ENCODE measurements at places on chromosomes 12 and 14.

DNA sequence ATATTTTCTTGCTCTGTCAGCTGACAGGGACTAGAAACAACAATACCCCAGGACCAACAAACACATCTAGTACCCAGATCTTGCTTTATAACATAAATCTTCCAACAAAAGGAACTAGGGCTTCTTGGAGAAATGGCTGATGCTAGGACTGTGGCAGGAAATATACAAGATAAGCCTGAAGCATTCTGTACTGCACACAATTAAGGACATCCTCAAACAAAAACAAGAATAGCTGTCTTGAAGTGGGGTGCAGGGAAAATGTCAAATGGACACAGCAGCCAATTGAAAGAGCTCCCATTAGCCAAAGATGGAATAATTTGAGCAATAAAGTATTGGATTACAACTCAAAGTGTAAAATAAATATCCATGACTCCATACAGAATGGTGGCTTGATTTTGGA, 50.0 kb downstream of the LGMN start:
- DNase-seq = no peak

DNA sequence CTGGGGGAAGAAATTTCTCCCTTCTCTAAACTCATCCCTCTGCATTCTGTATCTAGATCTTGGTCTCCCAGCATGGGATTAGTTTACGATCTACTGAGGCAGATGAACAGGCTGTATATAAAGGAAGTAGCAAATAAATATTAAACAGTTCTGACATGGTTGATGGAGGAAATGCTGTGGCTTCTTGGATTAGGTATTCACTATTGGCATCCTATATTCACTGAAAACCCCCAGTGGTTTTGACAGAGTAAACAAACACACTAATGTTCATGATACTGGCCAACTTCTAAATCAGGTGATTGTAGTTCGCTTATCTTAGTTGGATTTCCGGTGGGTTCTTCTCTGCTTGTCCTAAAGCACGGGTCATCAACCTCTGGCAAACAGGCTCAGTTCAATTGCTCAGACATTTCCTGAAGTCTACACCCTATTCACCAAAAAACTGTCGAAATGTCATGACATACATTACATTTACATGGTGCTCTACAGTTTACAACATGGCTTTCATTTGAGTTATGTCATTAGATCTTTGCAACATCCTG, 433.9 kb downstream of the EGLN3 start:
- no peak for DNase-seq

GRCh38 chr14:102731871-102732800, 45.1 kb upstream of the TRAF3 start:
- no peak for DNase-seq

DNA sequence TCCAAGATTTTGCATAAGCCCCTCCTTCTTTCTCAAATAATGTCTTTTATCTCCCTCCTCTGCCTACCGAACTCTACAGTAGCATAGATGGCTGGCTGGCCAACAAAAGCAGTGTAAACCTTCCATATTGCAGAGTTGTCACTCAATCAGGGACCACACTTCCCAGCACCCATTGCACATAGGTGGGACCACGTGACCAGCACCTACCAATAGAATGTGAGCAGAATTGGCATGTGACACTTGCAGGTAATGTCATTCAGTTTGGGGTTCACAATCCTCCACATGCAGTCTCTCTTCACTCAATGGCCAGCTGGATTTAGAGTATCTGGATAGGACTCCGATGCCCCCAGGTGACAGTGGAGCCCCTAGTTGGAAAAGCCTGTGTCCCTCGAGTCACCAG, 190.3 kb upstream of the CRY1 start:
- DNase-seq = no peak

DNA sequence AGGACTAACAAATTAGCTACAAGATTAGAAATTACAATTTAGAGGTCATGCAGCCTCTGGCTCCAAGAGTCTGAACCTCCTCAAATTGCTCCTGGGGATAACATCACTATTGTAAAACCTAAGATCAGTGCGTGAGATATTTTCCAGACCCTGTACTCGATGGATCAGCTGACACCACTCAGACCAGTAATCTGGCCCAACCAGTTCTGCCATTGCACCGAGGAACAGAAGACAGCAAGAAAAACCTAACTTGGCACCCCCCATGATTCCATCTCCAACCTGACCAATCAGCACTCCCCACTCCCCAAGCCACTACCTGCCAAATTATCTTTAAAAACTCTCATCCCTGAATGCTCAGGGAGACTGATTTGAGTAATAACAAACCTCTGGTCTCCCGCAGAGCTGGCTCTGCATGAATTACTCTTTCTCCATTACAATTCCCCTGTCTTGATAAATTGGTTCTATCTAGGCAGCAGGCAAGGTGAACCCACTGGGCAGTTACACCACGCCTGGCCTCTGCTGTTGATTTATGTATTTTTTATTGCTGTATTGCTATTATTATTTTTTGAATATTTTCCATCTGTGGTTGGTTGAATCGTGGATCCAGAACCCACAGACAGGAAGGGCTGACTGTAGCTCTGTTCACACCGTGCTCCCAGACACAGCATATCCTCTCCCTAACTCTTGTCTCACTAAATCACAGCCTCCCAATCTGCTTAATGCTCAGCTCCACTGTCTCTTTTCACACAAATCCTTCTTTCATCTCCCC, 9.2 kb downstream of the HEBP1 start:
- DNase-seq = no peak

DNA sequence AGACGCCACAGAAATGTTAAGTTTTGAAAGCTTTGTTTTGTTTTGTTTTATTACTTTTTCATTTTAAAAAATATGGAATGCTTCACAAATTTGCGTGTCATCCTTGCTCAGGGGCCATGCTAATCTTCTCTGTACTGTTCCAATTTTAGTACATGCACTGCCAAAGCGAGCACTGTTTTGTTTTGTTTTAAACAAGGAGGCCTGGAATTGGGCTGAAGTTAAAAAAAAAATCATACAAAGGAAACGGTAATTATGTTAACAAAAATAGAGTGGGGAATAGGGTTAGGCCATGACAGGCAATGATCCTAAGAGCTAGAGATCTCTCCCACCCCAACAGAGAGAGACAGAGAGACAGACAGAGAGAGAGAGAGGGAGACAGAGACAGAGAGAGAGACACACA, 57.0 kb downstream of the ZFP36L1 start:
- no peak for DNase-seq

- no peak for DNase-seq
Observed at GRCh38 chr14:59904184-59904583, 15.8 kb upstream of the LRRC9 start.

DNA sequence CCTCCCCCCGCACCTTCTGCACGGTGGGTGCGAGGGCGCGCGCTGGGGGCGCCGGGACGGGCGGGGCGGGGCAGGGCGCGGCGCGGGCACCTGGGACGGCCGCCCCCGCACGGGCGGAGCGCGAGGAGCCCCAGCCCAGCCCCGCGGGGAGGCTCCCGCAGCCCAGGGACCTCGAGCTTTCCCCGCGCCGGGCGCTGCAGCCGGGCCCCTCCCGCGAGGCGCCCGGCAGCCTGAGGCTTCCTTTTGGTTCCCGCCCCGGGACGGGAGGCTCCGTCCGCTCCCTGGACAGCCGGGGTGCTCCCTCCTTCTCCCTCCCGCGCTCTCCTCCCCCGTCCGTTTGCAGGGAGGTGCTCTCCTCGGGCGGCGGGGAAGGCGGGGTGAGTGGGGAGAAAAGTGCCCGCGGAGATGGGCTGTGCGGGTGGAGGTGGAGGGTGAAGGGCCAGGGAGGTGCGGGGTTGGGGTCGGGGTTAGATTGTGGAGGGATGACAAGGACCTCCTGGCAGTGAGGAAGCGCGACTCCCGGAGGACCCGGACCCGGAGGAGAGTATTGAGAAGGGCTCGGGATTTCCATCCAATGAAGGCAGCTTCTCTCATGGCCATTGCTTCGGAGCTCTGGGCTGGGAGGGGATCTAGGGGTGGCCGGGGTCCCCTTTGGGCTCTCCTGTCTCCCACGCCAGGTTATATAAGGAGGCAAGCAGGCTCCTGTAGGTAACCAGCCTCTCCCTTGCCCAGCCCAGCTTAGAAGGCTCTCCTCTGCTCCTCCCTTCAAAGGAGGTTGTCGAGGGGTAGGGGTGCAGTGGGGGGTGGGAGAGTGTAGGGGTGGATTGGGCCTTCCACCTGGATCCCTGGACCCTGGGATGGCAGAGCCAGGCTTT, 645 bp downstream of the JDP2 start:
- no peak for DNase-seq

DNA sequence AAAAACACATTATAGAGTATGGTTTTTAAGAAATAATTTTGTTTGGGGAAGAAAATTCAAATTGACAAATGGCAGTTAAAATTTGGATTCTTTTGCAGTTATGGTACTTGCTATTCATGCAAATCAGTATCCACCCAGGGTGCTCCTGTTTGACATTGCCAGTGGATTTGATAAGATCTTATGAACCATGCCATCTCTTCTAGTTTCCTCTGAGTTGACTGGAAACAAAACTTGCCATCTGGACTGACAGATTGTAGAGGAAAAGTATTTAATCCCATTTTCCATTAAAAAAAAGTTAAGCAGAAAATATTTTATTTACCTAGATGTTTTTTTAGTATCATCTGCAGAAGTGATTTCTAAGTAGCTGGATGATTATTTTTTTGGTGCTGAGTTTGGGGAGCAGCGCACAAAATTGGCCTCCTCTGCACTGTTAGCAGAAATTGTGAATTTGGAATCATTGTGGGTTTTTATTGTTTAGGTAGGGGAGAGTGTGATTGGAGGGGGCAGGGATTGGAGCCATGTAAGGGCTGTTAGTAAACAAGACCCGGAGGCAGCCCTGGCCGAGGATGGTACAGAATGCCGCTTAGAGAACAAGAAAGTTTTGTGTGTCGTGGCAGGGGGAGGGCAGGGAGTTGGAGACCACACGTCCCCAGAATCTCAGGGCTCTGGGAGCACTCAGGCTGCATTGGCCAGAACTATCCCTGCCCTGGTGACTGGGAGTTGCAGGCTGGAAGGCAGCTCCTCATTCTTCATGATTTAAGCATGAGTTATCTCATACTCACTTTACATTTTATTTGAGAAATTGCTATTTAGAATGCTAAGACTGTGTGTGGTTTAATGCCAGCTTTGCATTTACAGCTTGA, 56.6 kb downstream of the WDR20 start:
- DNase-seq = no peak

- no peak for DNase-seq
Observed at GRCh38 chr14:60303745-60304144, 54.7 kb downstream of the PPM1A start.

DNA sequence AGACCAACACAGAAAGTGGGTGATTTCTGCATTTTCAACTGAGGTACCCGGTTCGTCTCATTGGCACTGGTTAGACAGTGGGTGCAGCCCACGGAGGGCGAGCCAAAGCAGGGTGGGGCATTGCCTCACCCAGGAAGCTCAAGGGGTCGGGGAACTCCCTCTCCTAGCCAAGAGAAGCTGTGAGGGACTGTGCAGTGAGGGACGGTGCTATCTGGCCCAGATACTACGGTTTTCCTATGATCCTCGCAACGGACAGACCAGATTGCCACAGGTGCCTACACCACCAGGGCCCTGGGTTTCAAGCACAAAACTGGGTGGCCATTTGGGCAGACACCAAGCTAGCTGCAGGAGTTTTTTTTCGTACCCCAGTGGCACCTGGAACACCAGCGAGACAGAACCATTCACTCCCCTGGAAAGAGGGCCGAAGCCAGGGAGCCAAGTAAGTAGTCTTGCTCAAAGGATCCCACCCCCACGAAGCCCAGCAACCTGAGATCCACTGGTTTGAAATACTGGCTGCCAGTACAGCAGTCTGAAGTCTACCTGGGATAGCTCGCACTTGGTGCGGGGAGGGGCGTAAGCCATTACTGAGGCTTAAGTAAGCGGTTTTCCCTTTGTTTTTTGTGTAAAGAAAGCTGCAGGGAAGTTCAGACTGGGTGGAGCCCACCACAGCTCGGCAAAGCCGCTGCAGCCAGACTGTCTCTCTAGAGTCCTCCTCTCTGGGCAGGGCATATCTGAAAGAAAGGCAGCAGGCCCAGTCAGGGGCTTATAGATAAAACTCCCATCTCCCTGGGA, 25.5 kb upstream of the NAA30 start:
- no peak for DNase-seq

GRCh38 chr14:88870777-88871176, 46.3 kb downstream of the TTC8 start:
- no peak for DNase-seq

DNA sequence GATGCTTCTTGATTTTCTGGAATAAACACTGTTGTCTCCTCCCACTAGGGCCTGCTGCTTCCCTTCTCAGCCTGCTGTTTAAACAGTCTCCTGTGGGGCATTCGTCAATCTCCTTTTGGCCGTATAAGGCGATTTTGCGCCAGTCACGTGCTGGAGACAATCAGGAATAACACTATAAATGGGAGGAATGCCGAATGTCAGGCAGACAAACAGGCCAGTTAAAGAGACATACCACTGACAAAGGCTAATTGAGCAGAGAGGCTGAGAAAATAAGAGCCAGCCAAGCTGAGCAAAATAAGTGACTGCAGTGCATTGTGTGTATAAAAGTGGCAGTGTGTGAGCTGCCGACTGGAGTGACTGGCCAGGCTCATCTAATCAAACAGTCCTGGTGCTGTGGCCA, 23.3 kb downstream of the DMAC2L start:
- DNase-seq = no peak

DNA sequence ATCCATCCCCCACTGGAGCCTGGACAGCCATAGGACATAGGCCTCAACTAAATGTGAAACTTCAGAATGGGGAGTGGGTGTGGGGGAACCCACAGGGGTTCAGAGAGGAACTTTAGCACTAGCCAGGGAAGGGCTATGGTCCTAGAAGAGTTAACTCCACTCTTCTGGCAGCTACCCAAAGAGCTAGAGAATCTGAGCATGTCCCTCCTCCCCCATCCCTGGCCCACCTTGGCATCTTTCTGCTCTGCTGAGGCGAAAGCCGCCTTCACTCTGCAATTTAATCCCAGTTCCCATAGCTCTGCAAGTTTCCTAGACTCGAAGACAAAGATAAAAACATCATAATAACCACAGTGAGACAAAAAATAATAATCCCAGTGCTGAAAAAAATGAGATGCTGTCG, 214.7 kb upstream of the RTL1 start:
- DNase-seq = no peak

GRCh38 chr12:94831081-94831751, 172.3 kb downstream of the NDUFA12 start:
- no peak for DNase-seq

DNA sequence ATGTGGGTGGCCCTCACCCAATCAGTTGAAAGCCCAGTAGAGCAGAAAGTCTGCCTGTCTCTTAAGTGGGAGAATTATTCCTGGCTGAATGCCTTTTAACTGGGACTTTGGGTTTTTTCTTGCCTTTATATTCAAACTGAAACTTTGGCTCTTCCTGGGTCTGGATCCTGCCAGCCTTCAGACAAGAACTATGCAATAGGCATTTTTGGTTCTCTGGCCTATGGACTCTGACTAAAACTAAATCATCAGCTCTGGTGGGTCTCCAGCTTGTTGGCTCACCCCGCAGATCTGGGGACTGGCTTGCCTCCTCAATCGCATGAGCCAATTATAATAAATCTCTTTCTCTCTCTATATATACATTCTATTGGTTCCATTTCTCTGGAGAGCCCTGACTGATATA, 173.0 kb upstream of the IGF1 start:
- DNase-seq = no peak

GRCh38 chr12:110244829-110245228, 36.2 kb upstream of the ATP2A2 start:
- DNase-seq = no peak

Measured in stimulated activated CD4-positive, alpha-beta T cell treated with anti-CD3 and anti-CD28 coated beads, Interleukin-1b, Interleukin-23, amount 100 ng/mL, for 1 hour (primary cell).